ENCODE measurements at places on chromosomes 6 and 20.

DNA sequence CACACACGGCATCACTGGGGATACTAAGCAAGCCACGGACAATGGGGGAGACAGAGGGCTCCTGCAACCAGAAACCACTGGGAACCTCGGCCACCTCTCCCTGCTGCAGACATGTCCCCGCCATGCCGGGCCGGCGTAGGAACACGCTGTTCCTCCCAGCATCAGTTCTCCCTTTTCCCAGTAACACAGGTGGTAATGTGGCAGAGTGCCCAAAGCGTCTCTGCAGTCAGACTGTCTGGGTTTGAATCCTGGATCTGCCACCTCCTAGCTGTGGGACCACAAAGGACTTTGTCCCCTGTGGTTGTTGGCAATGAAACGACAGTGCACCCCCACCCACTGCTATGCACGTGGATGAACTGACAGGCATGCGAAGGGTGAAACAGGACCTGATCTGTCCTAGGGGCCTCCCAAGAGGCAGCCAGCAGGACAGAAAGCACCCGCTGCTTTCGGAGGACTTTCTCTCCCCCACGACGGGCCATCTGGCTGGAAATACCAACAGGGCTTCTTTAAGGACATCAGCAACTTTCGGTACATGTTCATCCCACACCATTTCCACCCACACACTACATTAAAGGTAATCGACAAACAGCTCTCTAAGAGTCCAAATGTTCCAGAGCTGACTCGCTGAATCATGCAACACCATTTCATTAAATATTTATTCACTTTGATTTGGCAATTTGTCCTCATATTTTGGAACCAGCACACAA, 74.1 kb downstream of the SULF2 start:
- no peak for DNase-seq

GRCh38 chr6:135586844-135587243, 89.3 kb upstream of the AHI1 start:
- DNase-seq = no peak

DNA sequence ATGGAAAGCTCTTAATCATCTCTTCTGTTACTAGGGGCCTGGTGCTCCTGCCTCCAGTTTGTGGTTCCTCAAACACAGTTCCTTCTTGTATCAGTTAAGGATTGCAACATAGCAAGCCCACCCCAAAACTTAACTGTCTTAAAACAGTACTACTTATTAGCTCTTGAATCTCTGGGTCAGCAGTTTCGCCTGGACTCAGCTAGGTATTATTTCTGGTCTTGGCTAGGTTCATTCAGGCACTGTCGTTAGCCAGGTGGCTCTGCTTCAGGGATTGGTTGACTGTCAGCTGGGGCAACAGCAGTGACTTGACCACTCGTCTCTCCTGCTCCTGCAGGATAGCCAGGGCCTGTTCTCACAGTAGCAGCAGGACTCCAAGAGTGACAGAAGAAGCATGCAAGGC, 30.0 kb upstream of the RALY start:
- no peak for DNase-seq

DNA sequence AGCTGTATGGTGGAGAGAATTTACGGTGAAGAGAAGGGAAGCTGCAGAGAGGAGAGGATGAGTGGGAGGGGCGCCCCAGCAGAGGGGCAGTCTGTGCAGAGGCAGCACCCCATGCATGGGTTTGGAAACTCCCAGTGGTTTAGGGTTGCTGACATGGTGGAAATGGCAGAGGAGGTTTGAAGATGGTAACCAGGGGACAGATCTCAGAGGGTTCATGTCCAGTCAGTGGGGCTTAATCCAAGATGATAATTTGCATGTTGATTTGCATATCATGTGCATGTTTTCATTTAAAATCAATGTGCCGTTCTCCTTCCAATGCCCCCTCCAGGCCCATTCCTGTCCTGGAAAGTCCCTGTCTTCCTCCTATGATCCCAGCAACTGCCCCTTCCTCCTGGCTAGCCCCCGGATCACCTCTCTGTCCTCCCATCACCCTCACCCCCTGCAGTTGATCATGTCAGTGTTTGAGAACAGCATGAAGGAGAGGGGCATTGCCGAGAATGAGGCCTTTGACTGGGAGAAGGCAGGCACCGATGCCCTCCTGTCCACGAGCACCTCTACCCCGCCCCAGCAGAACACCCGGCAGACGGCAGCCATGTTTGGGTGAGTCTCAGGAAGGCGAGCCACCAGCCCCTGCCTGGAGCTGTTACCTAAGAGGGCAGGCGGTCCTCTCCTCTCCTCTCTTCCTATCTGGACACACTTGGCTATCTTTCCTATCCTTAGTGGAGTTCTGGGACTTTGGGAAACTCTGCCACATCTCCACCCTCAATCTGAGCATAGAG, 14.3 kb downstream of the TTBK1 start:
- DNase-seq = no peak

DNA sequence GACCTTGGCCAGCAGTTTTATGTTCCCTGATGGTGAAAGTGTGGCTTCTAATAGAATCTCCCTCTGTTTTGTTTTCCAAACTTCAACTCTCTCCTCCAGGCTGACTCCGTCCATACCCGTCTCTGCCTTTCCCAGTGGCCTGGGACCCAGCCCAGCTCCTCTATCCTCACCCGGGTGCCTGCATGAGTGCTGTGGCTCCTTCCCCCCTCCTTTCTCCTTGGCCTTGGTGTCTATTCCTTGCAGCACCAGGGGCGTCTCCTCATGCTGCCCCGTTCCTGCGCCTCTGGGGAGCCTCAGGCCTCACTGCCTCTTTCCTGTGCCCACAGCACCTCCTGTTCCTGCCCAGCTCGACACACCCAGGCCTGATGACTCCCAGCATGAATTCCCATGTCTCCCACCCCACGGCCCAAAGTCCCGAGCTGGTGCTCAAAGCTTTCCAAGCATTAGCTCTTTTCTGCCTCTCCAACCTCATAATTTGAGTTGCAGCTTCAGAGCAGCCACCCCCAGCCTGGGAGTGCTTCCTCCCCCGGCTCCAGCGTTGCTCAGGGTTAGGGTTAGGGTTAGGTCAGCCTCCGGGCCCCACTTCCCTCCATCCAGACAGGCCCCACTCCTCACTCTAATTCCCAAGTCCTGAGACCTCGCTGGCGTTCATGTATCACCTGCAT, 56.3 kb upstream of the AFDN start:
- no peak for DNase-seq

- DNase-seq = no peak
Measured at GRCh38 chr6:94095961-94096360, 676.6 kb upstream of the EPHA7 start.

DNA sequence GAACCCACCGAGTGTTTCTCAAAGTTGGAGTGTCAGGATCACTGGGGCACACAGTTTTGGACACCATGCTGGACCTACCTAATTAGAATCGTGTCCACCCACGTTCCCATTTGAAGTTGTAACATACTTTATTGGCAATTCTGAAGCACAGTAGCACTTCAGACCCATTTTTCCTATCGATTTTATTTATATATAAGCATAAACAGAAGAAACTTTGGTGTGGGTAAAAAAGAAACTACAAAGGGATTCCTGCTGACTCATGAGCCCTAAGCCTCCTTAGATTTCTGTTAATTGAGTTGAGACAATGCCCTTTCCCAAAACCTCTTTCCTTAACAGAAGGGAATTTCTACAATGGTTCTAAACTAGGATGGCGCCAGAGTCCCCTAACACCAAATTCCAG, 398.0 kb downstream of the CDKAL1 start:
- DNase-seq = no peak

DNA sequence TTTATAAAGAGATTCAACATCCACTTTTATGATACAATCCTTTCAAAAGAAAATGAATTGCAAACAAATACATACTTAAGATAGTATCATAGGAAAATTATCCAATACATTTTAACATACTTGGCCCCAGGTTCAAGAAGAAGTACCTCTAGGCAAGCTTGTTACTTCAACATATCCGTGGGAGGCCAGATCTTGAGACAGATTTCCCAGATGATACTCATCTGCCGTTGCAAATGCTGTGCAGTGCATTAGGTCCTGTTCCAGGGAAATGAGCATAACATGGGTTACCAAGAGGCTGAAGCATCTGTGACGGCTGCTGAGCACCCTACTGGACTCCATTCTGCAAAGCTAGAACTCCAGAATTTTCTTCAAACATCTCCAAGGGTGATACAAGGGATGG, 15.6 kb downstream of the RMND1 start:
- no peak for DNase-seq

GRCh38 chr6:143490775-143491174, 20.7 kb downstream of the FUCA2 start:
- no peak for DNase-seq

GRCh38 chr6:96013531-96013930, 2.2 kb upstream of the FUT9 start:
- DNase-seq = no peak

GRCh38 chr6:7566617-7567173, 23.3 kb upstream of the SNRNP48 start:
- no peak for DNase-seq

DNA sequence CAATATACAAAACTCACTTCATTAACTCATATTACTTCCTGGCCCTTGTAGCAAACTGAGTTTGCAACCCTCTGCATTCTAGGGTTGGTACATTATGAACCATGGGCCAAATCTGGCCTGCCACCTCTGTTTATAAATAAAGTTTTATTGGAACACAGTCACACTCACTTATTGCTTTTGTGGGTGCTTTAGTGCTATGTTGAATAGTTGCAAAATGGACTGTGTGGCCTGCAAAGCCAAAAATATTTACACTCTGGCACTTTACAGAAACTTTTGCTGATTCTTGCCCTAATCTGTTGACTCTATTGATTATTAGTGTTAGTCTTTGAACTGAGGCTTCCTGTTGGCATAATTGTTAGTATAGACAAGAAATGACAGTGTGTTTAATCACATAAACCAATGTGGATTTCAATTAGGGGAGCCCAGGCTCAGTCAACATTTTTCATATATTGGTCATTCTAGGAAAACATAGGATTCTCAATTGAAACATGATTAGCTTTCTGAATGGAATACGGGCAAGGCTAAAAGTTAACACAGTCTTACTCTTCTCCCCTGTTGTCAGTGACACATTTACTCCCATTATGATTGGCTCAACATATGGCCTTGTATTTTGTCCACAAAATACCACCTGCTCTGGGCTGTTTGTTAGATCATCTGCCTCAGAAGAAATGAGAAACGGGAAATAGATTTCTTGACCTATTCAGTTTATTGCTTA, 241.9 kb upstream of the ZFP64 start:
- DNase-seq = no peak

GRCh38 chr20:3316136-3316535, 77.1 kb upstream of the SLC4A11 start:
- no peak for DNase-seq

DNA sequence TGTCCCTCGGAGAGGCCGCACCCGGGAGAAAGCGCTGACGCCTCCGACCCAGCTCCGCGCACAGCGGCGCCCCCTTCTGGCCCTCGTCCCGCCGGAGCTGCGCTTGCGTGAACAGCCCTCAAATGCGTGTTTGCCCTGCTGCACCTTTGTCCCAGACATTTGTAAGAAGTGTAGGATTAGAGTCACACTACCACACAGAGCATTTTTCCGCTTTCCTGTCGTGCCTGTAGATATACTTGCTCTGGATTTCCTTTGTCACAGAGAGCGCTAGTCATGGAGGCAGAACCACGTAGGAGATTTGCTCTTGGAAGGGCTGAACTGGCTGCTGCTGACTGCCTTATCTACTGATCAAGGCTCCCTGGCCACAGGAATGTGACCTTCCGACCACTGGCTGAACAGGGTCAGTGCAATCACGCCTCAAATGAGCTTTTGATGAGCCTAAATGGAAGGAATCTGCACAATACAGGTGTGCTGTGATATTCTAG, 62.3 kb downstream of the PAX1 start:
- DNase-seq = no peak

GRCh38 chr6:130365166-130366106, at the start of gene TMEM200A:
Gene TMEM200A (plus strand): TSS chr6:130366017. CDS start chr6:130440423, 74,406 bp downstream.
- DNase-seq = peak; percentile 53

DNA sequence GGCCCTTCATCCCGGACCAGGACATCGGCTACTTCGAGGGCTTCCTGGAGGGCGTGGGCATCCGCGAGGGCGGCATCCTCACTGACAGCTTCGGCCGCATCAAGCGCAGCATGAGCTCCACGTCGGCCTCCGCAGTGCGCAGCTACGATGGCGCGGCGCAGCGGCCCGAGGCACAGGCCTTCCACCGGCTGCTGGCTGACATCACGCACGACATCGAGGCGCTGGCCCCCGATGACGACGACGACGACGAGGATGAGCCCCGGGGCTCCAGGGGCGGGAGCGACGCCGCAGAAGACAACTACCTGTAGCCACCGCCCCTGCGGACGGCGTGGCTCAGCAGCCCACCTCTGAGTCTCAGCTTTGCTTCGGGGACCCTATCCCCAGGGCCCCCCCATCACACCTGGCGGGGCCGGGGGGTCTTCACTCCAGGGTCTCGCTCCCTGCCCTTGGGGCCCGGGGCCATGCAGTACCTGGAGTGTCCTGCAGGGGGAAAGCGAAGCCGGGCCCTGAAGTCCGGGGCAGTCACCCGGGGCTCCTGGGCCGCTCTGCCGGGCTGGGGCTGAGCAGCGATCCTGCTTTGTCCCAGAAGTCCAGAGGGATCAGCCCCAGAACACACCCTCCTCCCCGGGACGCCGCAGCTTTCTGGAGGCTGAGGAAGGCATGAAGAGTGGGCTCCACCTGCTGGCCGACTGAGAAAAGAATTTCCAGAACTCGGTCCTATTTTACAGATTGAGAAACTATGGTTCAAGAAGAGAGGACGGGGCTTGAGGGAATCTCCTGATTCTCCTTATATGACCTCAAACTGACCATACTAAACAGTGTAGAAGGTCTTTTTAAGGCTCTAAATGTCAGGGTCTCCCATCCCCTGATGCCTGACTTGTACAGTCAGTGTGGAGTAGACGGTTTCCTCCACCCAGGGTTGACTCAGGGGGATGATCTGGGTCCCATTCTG, 20.8 kb upstream of the HCK start:
- DNase-seq = peak; percentile 44

DNA sequence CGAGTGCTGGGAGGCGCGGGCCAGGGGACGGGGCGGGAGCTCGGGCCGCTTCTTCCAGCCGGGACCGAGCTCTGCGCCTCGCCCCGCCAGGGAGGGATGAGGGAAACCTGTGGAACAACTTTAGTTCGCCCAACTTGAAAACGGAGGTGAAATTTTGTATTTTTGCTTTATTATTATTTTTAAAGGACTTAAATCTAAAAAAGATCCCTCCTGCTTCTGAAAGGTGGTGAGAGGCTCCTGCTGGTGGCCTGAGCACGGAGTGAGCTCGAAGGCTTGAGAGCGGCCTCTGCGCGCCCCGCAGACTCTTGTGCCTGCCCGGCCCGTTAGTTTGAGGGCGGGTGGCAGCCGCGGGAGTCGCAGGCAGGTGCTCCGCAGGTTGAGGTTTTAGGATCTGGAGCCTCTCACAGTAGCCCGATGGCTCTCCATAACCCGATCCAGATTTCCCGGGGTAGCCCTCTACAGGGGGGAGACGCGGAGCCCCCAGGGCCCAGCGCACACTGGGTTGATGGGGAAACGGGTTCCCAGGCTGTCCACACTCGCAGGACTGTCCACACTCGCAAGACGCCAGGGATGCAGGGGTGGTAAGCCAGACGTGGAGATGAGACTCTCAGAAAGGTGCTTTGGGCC, 46.2 kb upstream of the SUPT3H start:
- no peak for DNase-seq

- DNase-seq = no peak
Measured at GRCh38 chr6:56541030-56541600, 101.6 kb downstream of the DST start.
